Activated T-cell treated with anti-CD3 and anti-CD28 coated beads, Interleukin-2, amount 50 U/mL, for 72 hours (primary cell): ENCODE measurements at places on chromosomes 11 and 22. TPM values are rescaled to one million over a fixed set of nuclear protein-coding genes. Genes with fewer than 3 reads are reported as not detected.

Gene CLDN25
- not detected for total RNA-seq

Gene PNPLA5
- total RNA-seq: not detected

Gene KCTD14
- total RNA-seq: 0.34 TPM

Gene MAP6
- total RNA-seq: 0.16 TPM

Gene FANCF
- 13.9 TPM for total RNA-seq

Gene CBLIF
- total RNA-seq: not detected

Gene IFITM5
- not detected for total RNA-seq

Gene OR52E8
- not detected for total RNA-seq

Gene MUC2
- total RNA-seq: not detected

Gene PAK1
- 40.8 TPM for total RNA-seq

- no peak for DNase-seq
Observed at GRCh38 chr11:125235071-125235471, 70.5 kb downstream of the PKNOX2 start.

- DNase-seq: no peak
Observed at GRCh38 chr22:27715106-27715505, 86.5 kb downstream of the MN1 start.

- DNase-seq: no peak
Observed at GRCh38 chr22:44887941-44888366, 121.9 kb downstream of the PHF21B start.

DNA sequence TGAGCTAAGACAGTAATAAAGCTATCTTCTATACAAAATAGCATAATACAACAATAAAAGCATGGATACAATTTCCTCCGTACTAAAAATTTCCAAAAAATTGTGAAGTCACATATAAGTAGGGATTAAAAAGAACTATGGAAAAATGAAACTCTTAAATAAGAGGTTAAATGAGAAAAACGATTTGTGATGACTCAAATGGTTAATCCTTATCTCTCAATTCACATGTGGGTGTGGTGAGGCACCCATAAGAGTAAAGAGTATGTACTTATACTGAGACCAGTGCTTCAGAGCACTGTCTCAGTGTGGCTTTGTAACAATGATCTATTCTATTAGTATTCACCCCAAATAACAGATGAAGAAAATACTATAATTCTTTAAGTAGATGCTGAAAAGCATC, 25.0 kb upstream of the CCDC34 start:
- no peak for DNase-seq

DNA sequence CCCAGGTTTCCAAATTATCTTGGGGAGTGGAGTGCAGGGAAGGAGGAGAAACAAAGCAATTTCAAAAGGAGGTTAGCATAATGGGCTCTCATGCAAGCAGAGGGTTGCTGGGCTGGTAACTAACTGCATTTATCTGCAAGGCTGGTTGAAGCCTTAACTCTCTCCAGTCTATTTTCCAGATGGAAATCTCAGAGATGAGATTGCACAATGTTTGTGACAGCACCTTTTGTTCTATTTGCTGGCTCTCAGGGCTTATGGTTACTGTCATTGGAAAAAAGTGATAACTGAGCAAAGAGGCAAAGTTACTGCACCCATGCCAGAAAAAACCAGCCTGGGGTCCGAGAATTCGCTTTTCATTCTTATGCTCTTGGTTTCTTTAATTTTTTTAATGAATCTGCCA, 33.2 kb downstream of the ABCC8 start:
- DNase-seq: no peak

DNA sequence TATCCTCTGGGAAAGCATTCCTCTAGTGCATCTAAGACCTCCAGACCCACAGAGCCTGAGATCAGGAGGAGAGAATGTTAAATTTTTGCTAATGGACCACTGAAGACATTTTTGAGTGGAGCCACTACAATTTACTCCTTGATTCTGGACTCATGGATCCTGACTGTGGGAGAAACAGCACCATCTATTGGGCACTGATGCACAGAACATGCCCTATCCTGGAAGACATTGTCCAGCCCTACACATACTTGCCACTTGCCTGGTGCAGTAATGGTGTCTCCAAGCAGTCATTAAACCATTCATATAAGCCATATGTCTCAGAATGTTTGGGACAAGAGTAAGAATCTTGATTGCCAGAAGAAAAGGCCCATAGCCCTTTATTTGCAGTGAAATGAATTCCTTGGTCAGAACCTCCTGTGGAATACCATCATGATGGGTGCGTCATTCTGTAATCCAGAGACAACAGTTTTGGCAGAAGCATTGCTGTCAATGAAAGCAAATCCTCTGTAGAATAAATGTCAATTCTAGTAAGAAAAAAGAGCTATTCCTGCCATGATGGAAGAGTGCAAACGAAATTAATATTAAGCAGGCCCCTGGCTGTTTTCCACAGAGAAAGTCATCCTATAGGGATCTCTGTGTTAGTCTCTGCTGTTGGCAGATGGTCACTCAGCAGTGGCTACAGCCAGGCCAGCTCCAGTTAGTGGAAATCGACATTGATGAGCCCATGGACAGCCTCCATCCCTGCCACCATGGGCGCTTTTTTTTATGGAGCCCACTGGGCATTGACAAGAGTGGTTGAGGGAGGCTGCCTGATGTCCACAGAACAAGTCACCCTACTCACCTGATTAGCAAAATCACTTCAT, 43.5 kb downstream of the GGTLC2 start:
- DNase-seq: peak; percentile 24

DNA sequence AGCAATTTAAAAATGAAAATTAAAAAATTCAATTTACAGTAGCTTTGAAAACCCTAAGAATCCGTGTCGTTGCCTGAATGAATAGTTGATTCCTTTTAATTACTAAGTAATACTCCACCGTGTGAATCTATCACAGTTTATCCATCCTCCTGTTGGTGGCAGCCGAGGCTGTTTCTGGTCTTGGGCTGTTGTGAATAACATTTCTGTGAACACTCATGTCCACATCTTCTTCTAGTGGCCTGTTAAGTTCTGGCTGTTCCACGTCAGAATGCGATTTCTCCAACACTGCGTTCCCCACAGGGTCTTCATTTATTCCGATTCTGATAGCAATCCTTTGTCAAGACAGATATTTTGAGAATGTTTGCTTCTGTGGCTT, 223.0 kb downstream of the TBC1D22A start:
- no peak for DNase-seq

- no peak for DNase-seq
Observed at GRCh38 chr11:115930886-115931547, 426.8 kb upstream of the CADM1 start.

DNA sequence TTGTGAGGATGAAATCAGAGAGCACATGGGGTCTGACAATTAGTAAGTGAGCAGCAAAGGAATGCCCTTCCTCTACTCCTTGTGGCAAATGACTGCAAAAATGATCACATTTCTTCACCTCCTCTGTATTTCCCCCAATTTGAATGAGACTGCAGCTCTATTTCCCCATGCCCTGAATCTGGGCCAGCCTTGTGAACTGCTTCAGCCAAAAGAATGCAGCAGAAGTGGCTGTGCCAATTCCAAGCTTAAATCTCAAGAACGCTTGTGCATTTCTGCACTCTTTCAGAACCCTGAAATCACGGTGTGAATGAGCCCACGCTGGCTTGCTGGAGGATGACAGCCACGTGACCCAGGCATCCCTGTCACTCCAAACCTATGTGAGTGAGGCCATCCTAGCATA, 9.9 kb downstream of the SLC43A3 start:
- no peak for DNase-seq

DNA sequence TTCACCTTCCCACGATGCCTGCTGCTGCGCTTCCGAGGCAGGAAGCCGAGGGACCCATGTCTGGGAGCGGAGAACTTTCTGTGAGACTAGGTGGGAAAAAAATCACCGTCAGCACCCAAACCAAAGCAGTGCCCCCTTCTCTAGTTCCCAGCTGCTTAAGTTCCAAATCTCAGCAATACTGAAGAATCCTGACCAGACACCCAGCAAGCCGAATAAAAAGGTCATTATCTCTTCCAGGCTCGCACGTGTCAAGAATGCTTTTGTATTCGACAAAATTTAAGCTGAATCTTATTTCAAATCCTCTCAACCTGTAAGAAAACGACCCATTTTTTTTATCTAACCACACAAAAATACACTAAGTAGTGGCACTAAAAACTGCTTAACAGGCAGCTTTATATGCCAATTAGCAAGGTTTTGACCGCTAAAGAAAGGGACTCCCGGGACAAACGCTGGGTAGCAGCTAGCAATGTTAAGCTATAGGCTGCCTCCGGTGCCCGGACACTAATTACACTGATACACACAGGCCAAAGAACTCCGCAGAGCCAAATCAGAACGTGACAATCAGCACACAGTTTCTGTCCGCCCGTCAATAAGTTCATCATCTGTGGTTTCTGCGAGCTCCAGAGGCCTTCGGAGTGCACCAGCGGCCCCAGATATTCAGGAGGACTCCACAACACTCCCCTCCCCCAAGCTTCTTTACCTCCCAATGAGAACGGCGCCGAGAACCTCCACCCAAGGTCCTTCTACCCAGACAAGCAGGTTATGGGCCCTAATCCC, 728 bp downstream of the RPL3 start:
- DNase-seq: no peak

GRCh38 chr11:23988381-23989006, 508.4 kb upstream of the LUZP2 start:
- no peak for DNase-seq

GRCh38 chr22:19120829-19121630, 1.2 kb downstream of the DGCR2 start:
- peak; percentile 43 for DNase-seq

- DNase-seq: no peak
Observed at GRCh38 chr11:75333022-75333806, 18.2 kb downstream of the ARRB1 start.

DNA sequence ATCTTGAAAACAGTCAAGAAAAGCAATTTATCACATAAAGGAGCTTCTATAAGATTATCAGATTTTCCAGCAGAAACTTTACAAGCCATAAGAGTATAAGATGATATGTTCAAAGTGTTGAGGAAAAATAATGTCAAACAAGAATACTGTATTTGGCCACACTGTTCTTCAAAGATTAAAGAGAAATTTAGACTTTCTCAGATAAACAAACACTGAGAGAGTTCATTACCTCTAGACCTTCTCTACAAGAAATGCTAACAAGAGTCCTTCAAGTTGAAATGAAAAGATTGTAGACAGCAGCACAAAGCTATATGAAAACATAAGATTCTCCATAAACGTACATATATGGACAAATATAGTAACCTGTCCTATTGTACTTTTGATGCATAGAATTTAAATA, 8.0 kb upstream of the MTMR2 start:
- DNase-seq: no peak

DNA sequence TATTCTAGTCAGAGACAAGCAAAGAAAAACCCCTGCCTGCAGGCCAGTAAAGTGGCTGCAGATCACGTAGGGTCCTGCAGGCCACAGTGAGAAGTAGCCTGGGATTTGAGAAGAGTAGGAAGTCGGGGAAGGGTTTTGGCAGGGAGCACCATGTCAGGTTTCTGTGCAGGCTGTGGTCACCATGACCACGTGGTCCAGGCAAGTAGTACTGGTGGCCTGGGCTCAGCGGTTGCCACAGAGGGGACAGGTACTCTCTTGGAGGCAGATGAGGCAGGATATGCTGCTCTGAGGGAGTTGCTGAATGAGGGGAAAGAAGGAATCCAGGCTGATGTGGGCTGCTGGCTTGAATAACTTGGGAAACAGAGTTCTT, 46.5 kb downstream of the PISD start:
- DNase-seq: no peak

GRCh38 chr22:26658671-26659478, 1.5 kb downstream of the MIAT start:
- peak; percentile 87 for DNase-seq

DNA sequence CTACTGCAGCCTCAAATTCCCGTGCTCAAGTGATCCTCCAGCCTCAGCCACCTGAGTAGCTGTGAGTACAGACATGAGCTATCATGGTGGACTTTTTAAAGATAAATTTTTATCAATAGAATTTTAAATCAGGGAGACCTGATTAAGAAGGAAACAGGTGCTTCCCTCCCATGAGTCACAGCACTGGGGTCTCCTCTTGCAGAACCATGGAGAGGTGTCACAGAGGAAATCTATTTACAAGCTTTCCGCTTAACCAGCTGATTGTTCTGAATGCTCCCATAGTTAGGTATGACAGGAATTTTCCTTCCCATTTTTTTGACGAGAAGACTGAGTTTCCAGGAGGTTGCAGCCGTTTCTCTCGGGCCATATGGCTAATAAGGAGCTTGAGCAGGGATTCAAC, 516.1 kb downstream of the MIAT start:
- no peak for DNase-seq

- no peak for DNase-seq
Observed at GRCh38 chr11:61684870-61685616, 4.9 kb downstream of the DAGLA start.

GRCh38 chr11:66258473-66258893, 10.0 kb upstream of the RAB1B start:
- no peak for DNase-seq

DNA sequence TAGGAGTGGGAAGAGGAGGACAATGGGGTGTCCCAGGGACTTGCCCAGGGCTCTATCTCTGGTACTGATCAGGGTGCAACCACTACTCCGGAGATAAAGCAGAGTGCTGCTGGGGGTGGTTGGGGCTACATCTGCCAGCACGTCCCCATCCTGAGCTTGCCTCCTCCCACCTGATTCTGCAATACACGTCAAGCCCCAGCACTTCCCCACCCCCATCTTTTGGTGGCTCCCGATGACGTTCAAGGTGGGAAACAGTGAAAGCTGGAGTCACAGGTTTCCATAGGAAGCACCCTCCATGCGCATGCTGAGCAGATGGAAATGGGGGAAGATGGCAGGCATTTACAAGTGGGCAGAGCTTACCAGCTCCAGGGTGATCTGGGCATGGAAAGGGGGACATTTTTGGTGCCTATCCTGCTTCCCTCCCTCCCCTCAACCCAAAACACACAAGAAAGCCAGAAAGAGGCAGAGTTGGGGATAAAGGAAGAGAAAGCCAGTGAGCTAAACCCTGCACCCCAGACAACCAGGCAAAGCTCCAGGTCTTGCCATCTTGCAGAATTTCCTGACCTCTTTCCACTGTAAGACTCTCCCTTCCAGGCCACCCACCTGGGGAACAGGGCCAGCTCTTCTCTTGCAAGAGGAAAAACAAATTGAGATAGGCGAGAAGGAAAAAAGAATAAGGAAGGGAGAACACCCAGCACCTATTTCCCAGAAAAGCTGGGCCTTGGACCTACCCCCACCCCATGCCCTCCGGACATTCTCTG, 15.8 kb downstream of the SYT7 start:
- no peak for DNase-seq

DNA sequence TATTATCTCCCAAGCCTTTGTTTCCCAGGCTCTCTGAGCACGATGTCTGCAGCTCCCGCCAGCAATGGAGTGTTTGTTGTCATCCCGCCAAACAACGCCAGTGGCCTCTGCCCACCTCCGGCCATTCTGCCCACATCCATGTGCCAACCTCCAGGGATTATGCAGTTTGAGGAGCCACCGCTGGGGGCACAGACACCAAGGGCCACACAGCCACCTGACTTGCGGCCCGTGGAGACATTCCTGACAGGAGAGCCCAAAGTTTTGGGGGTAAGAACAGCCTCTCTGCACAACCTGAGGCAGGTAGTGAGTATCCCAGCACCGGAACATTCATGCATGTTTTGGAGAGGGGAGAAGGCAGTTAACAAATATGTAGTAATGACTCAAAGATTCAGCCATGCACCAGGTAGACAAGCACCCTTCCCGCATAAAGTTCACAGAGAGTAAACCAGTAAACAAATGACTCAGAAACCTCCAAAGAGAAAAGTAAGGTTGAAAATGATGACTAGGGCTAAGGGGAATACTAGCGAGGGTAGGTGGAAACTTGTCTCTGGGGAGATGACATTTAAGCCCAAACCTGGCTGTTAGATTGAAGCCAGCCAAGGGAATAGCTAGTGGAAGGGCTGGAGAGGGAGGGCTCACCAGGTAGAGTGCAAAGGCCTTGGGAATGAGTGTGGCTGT, 7.2 kb downstream of the MS4A15 start:
- DNase-seq: no peak
